ENCODE measurements at places on chromosomes 1 and 21.

DNA sequence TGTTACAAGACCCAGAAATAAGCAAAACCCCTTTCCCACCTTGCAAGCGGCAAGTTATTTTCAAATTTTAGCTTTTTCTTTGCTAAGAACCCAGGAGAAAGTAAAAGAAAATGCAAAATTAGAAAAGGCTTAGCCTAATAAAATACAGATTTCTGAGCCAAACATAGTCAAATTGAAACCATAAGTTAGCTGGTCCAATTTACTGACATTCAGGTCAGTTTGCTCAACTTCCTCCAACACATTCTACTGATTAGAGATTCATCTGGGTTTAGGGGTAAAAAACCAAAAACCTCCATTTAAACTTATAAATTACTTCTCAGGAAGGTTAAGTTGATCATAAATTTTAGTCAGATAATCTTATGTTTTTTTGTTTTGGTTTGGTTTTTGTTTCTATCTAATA, 701.8 kb upstream of the CXADR start:
- no peak for DNase-seq

DNA sequence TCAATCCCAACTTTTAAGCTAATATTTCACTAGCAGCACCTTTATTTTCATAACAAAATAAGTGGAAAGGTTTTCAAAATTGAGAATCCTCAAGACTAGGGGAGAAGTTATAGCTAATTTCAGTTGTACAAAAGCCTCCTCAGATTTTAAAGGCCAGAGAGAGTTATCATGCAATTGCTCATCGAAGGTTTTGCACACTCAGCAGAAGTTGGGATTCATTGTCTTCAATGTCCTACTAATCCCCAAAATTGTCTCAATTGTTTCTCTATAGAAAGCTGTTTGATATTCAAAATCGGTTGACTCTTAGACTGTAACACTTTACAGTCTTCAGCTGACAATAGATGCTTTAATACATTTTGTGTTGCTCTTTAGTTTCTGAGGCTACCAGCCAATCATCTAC, 170.7 kb upstream of the TNR start:
- no peak for DNase-seq

DNA sequence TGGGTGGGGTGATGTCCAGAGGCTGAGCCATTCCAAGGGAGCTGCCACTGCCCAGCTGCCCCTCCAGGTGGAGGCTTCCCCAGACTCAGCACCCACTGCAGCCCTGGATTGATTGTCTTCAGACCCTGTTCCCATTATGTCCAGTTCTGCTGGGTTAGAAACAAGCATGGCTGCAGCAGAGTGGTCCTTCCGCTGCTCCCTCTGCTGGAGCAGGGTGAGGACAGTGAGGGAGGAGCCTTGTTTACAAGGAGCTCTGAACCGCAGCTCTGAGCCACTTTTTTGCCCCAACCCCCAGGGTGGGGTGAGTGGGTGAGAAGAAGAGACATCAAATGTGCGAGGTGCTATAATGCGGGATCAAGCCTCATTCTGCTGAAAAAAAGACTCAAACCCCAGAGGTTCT, 2.3 kb downstream of the TNNT2 start:
- no peak for DNase-seq

DNA sequence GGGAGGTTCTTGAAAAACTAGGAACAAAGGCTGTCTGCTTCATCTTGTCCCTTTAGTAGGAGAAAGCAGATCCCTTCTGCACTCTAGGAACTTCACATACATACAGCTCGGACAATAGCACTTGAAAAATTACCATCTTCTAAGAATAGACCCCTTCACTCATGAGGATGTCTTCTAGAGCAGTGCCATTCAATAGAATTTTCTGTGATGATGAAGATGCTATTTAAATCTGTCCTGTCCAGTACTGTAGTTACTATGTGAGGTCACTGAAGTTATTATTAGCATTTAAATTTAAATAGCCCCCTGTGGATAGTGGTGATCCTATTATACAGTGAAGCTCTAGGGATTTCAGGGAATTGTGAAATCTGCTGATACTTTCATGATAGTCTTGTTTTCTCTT, 46.4 kb upstream of the RAB3GAP2 start:
- no peak for DNase-seq

- no peak for DNase-seq
Measured at GRCh38 chr1:94550800-94551241, 9.3 kb upstream of the F3 start.

DNA sequence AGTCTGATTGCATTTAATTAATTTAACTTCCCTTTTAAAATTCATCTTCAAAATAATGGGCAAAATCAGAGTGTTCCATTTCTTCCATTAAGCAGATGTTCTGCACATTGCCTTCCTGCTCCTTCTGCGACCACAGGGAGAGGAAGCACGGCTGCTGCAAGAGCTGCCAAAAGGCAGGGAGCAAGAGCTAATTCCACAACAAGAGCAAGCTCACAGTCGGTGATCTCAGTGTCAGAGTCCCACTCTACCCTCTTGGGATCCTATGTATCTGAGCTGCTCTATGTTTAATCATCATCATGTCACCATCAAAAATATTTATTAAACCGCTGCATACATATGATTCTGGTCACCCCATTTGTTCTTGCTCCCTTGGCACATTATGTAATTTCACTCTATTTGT, 255.3 kb upstream of the CAMK1G start:
- DNase-seq = no peak

- no peak for DNase-seq
Measured at GRCh38 chr1:228015276-228016180, 8.7 kb downstream of the WNT3A start.

GRCh38 chr21:35111321-35111930, 62.3 kb upstream of the RUNX1 start:
- DNase-seq = no peak

GRCh38 chr1:48765335-48765734, 11.4 kb downstream of the BEND5 start:
- DNase-seq = no peak

DNA sequence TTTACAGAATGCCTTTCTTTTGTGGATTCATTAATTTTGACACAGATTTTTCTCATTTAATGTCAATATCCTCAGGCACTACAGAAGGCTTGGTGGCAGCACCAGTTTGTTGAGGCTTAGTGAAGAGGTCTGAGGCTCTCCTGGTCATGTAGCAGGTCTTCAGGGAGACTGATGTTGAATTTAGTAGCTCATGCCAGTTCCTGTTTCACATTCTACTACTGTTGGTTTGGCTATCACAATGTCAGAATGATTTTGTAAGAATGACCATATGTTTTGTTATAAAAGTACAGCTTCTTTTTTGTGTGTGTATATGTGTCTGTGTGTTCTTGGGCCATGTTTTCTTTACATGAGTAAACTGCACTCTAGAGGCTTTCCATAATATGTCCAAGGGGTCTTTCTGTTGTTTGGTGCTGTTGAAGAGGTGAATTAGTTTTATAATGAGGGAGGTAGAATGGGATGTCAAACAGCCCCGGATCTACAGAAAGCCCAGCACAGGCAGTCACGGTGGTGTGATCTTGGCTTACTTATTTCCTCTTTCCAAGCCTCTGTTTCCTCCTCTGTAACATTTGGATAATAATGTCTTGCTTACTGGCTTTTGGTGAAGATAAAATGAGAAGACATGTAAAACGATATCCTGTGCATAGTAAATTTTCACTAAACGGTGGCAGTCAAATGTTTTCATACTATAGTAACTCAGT, 32.0 kb downstream of the C1orf21 start:
- no peak for DNase-seq

- DNase-seq = no peak
Measured at GRCh38 chr1:20511518-20512428, 3.8 kb upstream of the MUL1 start.

GRCh38 chr1:112267929-112268328, 128.1 kb upstream of the CTTNBP2NL start:
- DNase-seq = no peak

- DNase-seq = no peak
Measured at GRCh38 chr1:60969971-60970509, 112.3 kb upstream of the NFIA start.

GRCh38 chr1:224589006-224589405, 27.1 kb upstream of the CNIH3 start:
- DNase-seq = no peak

DNA sequence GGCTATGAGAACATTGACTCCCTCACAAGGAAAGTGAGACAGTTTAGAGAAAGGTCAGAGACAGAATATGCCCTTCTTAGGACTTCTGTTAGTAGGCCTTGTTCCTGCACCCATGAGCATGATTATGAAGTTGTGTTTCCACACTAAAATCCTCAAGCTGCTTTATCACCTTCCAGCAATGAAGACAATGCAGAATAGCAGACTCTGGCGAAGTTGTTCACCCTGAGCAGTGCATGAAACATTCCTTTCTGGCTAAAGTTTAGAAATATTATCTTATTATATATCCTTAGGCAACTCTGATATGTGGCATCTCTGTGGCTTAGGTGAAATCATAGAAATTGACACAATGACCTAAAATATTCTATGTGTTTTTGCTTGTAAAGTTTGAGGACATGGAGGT, 13.9 kb upstream of the OR2G2 start:
- DNase-seq = no peak

- DNase-seq = no peak
Measured at GRCh38 chr21:41346758-41347157, 15.1 kb upstream of the MX2 start.

DNA sequence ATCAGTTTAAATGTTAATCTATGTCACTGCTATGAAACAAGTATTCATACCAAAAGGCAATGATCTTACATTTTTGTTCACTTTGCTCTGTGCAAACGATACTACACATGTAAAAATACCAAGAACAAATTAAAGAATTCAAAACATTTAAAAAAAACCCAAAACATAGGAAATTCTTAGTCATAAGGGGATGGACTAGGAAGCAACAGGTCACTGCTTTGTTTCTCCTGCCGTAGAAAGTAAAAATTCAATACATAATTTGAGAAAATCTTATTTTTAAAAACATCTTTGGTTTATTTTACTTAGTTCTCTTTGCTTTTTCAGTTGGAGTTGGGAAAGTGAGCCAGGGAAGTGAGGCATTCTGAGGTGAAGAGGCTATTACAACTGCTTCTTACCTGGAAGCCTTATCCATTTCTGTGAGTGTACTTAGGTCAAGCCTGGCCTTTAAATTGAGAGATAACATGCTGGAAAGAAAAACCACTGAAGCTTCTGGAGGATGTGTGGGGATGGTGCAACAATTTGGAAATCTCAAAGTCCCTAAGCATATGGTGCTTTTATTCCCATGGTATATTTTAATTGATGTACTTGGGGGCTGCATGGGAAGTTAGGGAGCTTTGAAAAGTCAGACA, 183.5 kb downstream of the CDC42BPA start:
- DNase-seq = no peak

- DNase-seq = no peak
Measured at GRCh38 chr1:167276969-167277368, 56.3 kb downstream of the POU2F1 start.

DNA sequence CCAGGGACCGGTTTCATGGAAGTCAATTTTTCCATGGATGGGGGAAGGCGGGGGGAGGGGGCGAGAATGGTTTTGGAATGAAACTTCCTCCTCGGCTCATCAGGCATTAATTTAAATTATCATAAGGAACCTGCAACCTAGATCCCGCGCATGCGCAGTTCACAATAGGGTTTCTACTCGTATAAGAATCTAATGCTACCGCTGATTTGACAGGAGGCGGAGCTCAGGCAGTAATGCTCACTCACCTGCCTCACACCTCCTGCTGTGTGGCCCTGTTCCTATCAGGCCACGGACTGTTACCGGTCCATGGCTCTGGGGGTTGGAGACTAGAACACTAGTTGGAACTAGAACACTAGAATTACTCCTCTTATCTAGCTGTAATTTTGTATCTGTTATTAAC, 38.0 kb downstream of the PRRX1 start:
- DNase-seq = no peak

DNA sequence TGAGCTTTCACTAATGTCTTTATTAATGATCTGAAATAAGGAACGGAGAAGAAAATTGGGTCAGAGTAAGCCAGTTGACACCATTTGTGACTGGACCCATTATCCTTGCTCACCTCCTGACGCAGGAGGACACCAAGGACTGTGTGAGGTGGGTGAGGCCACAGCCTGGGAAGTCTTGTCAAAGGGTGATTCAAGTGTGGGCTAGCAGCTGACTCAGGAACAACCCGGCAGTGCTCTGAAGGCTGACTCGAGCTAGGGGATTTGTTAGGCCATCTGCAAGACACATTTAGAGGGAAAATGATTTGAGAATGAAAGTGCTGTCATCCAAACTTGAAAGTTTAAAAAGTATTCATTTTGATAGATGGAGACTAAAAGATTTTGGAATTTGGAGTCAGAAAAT, 21.2 kb downstream of the PRRX1 start:
- no peak for DNase-seq

GRCh38 chr1:197314682-197315081, 46.6 kb downstream of the CRB1 start:
- no peak for DNase-seq

GRCh38 chr21:36386031-36386642, 945 bp downstream of the CHAF1B start:
- DNase-seq = no peak

DNA sequence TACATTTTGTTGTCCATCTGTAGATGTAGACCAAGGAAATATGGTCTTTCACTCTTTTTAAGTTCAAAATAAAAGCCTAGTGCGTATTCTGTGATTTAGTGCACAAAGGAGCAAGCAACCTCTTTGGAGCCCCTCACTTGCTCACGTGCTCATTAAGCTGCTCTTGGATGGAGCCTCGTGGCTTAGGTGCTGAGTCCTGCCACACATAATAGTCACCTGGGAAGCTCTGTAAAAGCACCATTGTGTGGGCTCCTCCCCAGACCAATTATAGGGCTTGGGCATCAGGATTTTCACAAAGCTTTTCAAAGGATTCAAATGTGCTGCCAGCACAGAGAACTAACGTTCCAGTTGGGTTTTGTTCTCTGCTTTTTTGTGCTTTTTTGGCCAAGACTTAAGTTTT, 85.0 kb downstream of the PCP4 start:
- no peak for DNase-seq

DNA sequence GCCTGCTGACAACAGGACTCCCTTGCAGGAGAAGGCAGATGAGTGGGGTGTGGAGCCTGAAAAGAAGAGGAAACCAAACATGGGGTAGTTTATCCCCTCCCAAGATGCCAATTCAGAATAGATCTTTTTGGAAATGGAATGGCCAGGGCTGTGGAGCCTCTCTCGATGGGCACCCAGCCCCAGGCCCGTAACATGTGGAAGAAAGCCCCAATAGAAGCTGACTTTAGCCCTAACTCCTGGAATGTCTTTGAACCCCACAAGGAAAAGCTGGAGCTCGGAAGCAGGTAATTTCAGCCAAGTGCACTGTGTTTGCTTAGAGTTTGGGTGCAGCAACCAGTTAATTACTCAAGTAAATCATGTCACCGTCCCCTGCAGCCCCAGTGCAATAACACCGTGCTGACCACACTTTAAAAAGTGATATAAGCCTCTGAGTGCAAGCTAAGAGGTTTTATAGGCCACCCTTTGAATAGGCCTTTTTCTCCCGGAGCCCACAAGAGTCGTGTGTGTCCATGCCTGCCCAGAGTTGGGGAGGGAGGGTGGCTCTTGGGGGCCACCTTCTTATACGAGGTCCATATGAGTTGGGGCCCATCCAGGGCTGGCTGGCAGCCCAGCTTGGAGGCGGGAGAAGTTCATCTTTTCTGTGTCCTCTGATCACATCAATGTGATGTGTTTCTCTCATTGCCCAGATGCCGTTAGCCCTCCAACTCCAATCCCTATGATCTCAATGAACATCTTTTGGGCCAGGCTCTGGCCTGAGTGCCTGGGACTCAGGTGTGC, 153.2 kb downstream of the TRABD2B start:
- no peak for DNase-seq

- no peak for DNase-seq
Measured at GRCh38 chr1:93584261-93585003, 97.2 kb downstream of the BCAR3 start.

Data from activated CD8-positive, alpha-beta T cell treated with anti-CD3 and anti-CD28 coated beads, Interleukin-2, amount 10 ng/mL, durations not matched to agents 7 days and 5 days (primary cell).